ENCODE measurements at places on chromosomes 3 and 15. TPM values are rescaled to one million over a fixed set of nuclear protein-coding genes. Genes with fewer than 3 reads are reported as not detected.

GRCh38 chr3:63968612-63969350 is 54.5 kb downstream of the PSMD6 start:
- no peak for DNase-seq

DNA sequence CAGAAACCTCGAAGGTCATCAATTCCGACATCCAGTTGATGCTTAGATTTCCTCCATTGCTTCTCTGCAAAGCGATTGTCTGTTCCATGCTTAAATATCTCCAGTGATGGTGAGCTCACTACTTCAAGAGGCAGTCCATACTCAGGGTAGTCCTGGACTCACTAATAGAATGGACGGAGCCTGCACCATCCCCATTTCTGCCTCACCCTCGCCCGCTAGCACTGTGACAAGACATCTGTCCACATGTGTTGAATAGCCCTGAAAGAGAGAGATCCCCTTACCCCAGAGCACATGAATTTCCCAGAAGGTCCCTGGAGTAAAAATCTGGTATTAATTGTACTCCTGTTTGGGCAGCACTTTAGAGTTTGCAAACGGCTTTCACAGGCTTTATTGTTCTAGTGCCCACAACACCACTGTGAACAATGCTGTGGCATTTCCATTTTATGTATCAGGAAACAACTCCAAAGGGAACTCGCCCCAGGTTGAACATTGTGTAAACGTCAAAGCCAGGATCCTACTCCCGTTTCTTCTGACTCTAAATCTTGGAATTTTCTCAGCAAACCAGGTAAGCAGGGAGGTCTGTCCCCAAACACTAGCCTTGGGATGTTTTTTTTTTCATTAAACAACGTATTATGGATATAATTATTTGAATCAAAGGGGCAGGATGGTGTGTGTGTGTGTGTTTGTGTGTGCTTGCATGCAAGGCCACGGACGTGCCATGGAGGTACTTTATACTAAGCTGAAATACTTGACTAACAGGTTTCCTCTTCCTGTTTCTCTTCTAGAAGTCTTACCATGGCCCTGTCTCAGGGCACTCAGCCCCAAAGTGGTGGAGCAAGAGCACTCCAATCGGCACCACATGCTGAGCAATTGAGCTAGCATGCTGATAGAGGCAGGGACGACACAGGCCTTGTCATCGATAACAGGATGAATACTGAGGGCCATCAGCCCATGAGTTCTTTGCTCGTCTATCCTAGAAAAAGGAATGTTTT is 198.3 kb downstream of the OPA1 start:
- DNase-seq, result peak; percentile 81

GRCh38 chr3:56342475-56342874 is 125.8 kb downstream of the ERC2 start:
- DNase-seq, result no peak

DNA sequence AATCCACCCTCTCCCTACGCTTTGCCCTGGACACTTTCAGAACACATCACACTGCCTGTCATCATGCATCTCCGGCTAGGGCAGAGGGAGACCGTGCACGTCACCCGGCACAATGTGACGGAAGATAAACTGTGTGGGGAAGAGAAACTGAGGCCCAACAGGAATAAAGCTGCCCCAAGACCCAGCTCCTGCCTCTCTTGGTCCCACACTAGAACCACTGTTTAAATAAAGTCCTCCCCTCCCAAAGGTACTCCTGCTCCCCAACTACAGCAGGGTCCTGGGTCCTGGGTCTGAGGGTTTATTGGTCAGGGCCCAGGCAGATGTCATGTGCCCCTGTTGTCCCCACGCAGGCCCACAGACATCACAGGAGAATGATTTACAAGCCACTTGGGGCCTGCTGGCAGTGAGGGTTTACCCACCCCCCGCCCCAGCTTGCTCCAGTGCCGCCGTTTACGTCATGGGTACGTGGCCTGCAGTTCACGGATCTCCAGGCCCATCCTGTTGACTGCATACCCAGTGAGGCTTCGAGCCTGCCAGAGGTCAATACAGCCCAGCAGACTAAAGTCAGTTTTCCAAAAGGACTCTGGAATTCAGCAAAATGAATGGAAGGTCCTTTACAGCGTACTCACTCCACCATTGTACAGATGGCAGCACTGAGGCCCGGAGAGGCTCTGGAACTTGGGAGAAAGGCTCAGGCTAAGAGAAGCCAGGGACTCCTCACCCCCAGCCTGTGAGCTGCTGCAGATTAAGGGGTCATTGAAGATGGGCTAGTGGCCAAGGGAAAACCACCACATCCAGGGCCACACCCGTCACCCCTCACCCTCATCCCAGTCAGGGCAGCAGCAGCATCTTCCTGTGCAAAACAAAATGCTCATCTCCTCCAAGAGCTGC is 23.2 kb downstream of the ALS2CL start:
- peak; percentile 33 for DNase-seq

DNA sequence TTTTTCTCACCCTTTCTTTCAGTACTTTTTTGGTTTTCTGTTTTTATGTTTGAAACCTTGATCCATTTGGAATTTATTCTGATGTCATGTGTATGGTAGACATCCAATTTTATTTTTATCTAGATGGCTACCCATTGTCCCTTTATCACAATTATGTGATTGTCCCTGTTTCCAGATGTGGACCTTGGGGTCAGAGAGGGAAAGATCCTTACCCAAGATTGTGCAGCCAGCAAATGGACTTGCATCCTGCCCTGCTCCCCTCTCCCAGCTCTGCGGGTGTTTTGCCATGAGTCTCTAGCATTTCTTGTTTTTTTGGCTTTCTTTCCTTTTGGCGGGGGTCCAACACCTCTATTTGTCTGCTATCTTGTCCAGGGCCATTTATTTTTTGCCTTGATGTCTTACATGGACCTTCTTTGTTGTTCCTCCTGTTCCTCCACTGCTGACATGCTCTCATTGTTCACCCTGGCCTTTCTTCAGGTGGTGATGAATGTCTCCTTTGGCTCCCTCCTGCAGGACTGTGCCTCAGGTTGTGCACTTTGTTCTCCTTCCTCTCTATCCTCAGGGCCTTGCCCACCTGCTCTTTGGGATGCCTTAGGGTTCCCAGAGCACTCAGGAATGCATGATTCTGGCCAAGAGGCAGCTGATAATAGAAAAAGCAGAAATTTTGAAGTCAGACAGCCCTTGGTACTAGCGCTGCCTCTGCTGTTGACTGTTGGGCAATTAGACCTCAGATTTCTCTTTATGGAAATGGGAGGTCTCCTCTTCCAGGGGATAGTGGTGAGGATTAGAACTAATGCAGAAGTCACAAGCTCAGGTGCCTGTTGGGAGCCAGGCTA is 84.3 kb downstream of the EEFSEC start:
- no peak for DNase-seq

Gene MUSTN1
- total RNA-seq, result 5.4 TPM
